ENCODE measurements at places on chromosomes 6 and 20.
A peak's percentile ranks its signal among the peaks of the same experiment; 100 is the strongest.

GRCh38 chr20:56993020-56993559, 273.4 kb downstream of the BMP7 start:
- DNase-seq = no peak

DNA sequence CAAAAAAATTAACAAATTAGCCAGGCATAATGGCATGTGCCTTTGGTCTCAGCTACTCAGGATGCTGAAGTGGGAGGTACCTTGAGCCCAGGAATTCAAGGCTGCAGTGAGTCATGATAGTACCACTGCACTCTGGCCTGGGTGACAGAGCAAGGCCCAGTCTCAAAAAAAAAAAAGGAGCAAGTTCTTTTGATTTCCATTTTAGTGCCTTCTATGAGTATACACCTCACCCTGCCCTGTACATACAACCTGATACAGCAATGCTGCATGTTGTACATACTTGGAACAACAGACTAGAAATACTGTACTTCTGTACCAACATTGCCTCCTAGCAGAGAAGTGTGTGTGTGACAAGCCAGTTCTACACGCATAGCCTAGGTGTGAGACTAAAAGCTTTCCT, 97.3 kb upstream of the CARMIL1 start:
- no peak for DNase-seq

DNA sequence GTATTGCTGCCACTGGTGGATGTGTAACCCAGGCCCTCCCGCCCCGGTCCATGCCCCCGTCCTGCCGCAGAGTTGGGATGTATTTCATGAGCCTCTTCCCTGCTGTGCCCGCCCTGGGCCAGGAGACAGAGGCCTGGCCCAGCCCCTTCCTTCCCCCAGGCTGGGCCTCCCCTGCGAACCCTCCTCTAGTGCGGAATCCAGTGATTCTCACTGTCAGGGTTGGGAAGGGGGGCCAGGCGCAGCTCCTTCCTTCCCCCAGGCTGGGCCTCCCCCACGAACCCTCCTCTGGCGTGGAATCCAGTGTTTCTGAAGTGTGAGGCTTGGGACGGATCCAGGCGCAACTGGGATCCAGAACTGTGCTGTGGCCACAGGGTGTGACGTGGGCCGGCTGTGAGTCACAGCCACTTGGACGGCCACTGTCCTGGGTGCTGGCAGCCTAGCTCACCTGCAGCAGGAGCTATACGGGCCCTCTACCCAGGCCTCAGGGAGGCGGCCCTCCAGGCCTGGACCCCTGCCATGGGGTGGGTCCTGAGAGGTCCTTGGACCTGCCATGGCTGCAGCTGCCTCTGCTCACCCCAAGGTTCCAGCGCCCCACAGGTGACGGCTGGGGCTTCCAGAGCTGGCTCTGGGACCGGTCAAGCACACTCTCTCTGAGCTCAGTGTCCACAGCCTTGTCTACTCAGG, 28.3 kb downstream of the COL20A1 start:
- no peak for DNase-seq

DNA sequence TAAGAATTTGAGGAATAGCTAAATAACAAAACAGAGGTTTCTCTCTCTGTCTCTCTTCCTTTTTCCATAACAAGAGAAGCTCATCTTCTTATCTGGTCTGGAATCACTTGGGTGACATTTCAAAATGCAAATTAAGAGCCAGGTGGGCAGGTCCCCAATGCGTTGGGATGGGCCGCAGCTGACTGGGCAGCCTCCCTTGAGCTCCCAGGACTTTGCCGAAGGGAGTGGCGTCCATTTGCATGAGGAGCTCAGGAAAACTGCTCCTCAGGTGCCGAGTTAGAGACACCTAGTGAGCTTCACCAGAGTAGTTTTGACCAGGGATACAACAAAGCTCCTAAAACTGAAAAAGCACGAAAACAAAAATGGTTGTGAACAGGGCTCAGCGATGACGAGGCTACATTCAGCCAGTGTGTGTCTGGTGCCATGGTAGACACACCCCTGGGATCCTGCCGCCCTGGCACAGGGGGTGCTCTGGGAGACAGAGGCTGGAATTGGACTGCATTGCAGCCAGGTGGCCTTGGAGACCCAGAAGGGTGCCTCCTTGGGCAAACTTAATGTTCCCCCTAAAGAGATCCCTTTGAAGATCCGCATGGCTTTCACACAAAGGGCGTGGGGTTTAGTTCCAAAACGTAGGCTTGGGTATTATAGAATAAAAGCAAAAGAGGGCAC, 13.5 kb upstream of the SERPINB6 start:
- DNase-seq = no peak

DNA sequence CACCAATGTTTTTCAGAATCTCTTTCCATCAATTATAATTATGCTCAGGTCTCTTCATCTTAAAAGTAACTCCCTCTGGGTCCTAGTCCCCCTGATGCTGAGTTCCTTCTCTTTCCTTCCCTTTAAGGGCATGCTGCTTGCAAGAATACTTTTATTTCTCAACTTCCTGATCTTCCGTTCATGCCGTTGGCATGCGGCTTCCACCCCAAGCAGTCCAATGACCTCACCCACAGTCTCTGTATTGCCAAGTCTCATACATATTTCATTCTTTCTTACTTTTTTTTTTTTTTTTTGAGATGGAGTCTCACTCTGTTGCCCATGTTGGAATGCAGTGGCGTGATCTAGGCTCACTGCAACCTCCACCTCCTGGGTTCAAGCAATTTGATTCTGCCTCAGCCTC, 83.5 kb downstream of the NDUFAF5 start:
- no peak for DNase-seq

DNA sequence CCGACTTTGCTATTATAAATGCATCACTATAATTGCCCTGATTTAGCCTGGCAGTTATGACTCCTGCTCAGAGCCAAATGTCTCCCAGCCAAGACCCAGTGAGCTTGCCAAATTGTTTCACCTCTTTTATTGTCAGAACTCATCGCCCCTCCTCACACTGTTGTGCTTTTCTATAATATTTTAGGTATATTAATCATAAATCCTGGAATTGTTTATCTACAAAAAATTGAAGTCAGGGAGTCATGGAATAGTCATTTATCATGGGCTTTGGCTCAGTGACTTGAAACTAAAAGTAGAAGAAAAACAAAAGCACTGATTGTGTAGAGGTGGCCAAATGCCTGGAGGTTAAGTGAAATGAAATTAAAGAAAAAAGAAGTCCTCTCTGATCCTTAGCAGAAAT, 85.6 kb downstream of the PFDN4 start:
- no peak for DNase-seq

DNA sequence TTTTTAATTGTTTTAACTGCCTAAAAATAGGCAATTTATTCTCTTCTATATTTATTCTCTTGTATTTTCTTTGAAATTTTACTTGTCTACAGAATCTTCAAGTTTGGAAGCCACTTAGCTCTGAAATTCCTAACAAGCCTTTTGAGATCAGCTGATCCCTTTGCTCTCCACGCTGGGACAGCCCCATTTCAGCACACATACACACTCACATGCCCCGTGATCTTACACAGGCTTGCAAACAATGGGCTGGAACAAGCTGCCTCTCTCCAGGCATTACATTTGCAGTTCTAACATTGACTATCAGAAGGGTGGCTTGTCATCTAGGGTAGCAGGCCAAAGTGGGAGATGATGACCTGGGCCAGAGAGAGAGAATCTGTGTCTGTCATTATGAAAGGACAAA, 62.1 kb upstream of the RAB32 start:
- no peak for DNase-seq

GRCh38 chr6:19309661-19310060, 527.5 kb upstream of the ID4 start:
- DNase-seq = no peak

GRCh38 chr20:36967636-36968035, 16.1 kb upstream of the SAMHD1 start:
- no peak for DNase-seq

DNA sequence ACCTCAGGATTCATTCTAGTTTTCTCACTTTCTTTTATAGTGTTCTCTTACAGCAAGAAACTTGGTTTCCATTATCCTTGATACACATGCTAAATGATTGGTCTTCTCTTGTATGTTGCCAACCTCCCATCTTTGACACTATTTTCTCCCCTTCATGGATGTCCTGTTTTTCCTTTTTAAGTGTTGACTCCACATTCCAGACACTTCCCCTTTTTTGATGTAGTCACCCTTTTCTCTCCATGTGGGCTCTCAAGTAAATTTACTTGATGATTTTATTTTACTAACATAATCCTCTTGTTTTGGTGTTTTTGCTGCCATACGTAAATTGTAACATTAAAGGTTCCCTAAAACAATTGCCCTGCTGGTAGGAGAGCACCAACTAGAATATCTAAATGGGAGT, 148.1 kb downstream of the ZFAND3 start:
- no peak for DNase-seq

- no peak for DNase-seq
These were observed 445.9 kb upstream of the JARID2 start for GRCh38 chr6:14799928-14800327.

DNA sequence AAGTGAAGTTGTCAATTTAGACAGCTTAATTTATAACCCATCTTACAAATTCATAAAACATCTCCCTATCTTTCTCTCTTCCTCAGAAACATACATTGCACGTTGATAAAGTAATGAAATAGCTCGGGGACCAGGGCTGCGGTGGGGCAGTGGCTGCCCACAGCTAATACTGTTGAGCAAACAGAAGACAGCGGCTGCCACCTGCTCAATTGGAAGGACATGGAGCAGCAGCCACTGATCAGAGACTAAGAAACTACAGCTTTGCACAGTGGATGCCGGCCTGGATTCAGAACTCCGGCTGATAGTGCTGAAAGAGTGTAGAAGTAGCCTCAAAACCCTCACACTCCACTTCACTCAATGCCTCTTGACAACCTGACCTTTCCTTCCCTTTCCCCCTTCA, 157.9 kb upstream of the PDE10A start:
- no peak for DNase-seq

- peak; percentile 82 for DNase-seq
These were observed at the start of gene ZNF322 for GRCh38 chr6:26659042-26659999. TSS of gene ZNF322 (minus strand) at chr6:26659746. CDS start at chr6:26638553, 21,193 bp downstream.

DNA sequence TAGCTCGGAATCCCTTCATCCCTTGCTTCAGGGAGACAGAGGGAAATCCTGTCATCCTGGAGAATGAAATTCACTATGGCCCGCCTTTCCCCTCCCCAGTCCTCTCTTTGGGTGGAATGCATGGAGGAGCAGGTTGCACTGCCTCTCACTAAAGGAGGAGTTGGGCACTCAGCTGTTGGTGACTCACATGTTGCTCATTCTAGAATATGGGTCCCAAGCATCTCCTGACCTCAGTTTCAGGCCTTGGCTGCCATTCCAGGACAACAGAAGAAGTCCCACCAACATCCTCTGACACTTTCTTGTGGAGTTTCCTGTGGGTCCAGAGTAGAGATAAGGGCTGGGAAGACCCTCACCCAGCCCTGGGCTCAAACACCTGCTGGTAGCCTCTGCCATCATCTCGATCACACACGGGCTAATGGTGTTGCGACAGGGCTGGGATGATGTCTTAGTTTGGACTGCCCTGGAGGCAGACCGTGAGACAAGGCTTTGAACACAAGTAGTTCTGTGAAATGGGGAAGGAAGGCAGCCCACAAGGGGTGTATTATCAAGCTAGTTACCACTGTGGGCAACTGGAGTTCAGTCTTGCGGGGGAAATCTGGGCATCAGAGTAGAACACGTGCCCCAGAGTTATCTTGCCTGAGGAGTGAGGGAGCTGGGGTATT, 52.4 kb upstream of the RNF24 start:
- DNase-seq = no peak

DNA sequence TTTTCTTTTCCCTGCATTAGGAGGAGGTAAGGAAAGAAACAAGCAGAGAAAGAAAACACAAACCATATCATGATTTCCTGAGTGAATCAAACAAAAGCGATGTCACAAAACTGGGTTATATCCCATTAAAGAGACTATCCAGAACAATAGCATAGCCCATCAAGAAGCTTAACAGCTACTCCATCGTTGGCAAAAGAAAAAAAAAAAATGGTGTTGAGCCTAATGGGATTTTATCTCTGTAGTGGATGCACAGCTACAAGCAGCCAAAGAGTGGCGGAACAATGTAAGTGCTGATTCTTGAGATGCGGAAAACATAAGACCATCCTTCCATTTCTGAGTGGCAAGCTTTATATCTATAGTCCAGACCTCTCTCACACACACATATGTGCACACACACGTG, 106.2 kb upstream of the NRSN1 start:
- no peak for DNase-seq

GRCh38 chr20:41881466-41882046, 263.4 kb upstream of the CHD6 start:
- no peak for DNase-seq

GRCh38 chr6:16358531-16359138, 120.2 kb downstream of the GMPR start:
- DNase-seq = no peak

DNA sequence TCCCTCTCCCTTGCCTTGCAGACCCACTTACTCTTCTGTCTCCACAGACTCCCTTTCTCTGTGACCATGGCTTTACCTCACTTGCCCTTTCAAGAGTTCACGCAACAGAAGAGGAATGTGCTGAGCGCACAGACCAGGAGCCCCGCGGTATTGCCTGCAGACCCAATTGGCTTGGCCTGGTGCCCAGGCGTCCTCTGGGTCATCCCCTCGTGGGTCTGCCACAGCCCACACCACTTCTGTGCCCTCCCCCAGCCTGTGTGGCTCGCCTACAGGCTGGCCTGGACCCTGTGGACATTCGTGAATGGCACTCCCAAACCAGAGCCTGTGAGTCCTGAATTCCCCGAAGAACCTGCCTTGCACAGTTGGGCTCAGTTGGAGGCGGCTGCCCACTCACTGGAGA, 15.3 kb upstream of the NINL start:
- no peak for DNase-seq

- no peak for DNase-seq
These were observed 3.6 kb downstream of the TBC1D20 start for GRCh38 chr20:458776-459175.

DNA sequence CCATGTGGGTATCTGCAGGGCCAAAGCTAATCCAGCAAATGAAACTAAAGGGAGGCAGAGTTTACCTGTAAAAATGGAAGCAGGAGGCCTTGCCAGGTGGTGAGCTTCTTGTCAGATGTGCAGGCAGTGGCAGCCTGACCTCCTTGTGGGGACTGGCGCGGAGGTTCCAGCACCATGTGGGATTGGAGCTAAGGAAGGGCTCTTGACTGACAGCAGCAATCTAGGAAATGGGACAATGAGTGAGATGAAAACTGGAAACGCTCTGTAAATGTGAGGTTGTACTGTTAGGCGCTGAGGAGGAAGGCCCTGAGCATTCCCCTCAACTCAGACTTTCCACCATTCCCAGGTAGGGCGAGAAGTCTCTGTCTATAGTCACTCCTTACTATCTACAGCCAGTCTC, 81.8 kb upstream of the ARMC2 start:
- no peak for DNase-seq

GRCh38 chr6:31659649-31660380, 763 bp downstream of the C6orf47 start:
- DNase-seq = peak; percentile 18

GRCh38 chr6:3199382-3199781, 28.1 kb downstream of the TUBB2B start:
- no peak for DNase-seq

DNA sequence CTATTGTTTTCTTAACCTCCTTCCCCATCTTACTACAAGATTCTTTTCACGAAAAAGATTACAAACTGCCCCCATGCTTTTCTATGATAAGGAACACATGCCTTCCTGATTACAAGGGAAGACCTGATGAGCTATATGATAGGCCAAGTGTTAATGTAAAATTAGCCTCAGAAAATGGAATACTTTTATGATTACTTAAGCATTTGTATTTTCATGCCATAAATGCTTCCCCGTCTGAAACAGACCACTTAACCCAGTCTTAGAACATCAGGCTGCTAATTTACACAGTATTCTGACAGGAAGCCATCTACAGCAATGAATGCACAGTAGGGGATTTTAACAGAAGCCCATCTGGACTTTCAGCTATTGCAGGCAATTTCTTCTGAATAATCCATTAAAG, 274.9 kb downstream of the HAO1 start:
- DNase-seq = no peak

- no peak for DNase-seq
These were observed 577.1 kb downstream of the DOK5 start for GRCh38 chr20:55052459-55052858.

Data from stimulated activated CD8-positive, alpha-beta memory T cell treated with anti-CD3 and anti-CD28 coated beads, Interleukin-7, amount 100 ng/mL, for 48 hours (primary cell).